A549 treated with Mapracorat at 1 μM for 4 hours (cell line): ENCODE measurements at places on chromosomes 6 and 20. TPM values are rescaled to one million over a fixed set of nuclear protein-coding genes. Genes with fewer than 3 reads are reported as not detected.

Gene MTFR2
- 11.7 to 12.4 TPM (median 12.0 TPM) in 5 replicates for total RNA-seq

Gene OARD1
- 15.9 to 21.1 TPM (median 20.1 TPM) in 5 replicates for total RNA-seq

Gene EPHA7
- 0.04 to 0.10 TPM (median 0.09 TPM) in 5 replicates for total RNA-seq

Gene TRIM31
- 0.48 to 1.3 TPM (median 0.82 TPM) in 5 replicates for total RNA-seq

Gene CYP24A1
- 91.5 to 166 TPM (median 140 TPM) in 5 replicates for total RNA-seq

Gene NMBR
- not detected in 5 replicates for total RNA-seq

Gene ZFP57
- total RNA-seq: not detected in 5 replicates
